ENCODE measurements at places on chromosomes 2 and 18. TPM values are rescaled to one million over a fixed set of nuclear protein-coding genes. Genes with fewer than 3 reads are reported as not detected.

The HOXD12 gene
- total RNA-seq: not detected

The PTPRN gene
- not detected for total RNA-seq

The B4GALT6 gene
- total RNA-seq: 2.0 TPM

The UCN gene
- 2.6 TPM for total RNA-seq

The MTCL1 gene
- 0.56 TPM for total RNA-seq

The MYOM1 gene
- 1.6 TPM for total RNA-seq

The HNMT gene
- not detected for total RNA-seq

The EGR4 gene
- 0.27 TPM for total RNA-seq

The LBX2 gene
- total RNA-seq: 0.42 TPM

Data from T-helper 1 cell treated with Interleukin-12 subunit alpha and Interleukin-12 subunit beta and Interleukin-4 antibody, amounts not matched to agents 30 ng/mL and 1 ng/mL, for 36 hours (primary cell).